Activated T-helper 17 cell treated with anti-CD3 and anti-CD28 coated beads, Interleukin-2, amount 50 U/mL, for 72 hours (primary cell): ENCODE measurements at places on chromosomes 13 and 19.

DNA sequence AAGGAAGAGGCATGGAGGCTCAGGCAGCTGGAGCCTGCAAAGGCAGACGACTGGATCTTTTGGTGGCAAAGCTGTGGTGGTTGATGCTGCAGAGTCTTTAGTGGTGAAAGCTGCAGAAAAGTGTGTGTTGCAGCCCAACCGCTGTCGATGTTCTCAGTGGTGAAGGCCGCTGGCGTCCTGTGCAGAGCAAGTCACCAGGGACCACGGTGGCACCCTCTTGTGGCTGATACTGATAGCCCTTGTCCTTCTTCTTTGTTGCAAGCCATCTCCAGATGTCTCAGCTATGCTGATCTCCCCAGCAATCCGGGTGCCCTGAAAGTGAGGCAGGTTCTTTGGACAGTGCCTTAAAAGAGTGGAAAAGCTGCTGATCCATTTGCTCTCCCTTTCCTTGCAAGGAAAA is 610.9 kb upstream of the PCDH9 start:
- no peak for ATAC-seq

- ATAC-seq, result no peak
Measured at GRCh38 chr19:16383584-16384161, 59.0 kb downstream of the KLF2 start.

DNA sequence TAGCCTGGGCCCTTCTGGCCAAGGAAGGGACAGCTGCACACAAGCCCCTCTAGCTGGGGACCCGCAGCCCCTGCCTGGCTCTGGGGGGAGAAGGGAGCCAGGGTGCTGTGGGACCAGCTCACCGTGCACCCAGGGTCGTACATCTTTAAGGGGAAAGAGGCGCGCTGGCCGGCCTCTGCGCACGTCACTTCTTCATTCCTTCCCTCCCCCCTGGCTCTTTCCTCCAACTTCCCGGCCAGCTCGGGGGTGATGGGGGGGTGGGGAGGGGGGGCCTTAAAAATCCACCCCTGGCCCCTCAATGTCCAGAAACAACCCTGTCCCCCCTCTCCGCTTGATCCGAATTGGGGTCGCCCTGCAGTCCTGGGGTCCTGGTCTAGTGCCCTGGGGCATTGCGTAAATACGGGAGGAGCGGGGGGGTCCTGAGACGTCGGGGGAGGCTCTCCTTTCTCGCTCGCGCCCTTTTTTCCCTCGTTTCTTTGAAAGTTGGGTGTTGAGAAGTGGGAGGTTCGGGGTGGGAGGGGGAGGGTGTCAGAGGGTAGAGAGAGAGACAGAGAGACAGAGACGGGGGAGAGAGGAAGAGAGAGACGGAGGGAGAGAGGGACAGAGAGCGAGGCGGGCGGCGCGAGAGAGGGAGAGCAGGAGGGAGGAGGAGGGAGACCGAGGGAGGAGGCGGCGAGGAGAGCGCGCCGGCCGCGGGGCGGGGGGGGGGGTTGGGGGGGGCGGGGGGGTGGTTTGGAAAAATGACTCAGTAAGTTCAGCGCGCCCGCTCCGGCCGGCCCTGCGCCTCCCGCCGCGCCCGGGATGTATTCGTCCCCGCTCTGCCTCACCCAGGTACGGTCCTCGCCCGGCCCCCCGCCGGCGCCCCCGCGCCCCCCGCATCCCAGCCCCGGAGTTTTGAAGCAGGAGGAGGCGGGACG is at the start of gene NFIC:
Gene NFIC, plus strand, starts transcription at position 748 of the 917 bp plus-strand sequence. Its CDS starts 54 bp downstream, at position 802.
- peak; percentile 66 for ATAC-seq

DNA sequence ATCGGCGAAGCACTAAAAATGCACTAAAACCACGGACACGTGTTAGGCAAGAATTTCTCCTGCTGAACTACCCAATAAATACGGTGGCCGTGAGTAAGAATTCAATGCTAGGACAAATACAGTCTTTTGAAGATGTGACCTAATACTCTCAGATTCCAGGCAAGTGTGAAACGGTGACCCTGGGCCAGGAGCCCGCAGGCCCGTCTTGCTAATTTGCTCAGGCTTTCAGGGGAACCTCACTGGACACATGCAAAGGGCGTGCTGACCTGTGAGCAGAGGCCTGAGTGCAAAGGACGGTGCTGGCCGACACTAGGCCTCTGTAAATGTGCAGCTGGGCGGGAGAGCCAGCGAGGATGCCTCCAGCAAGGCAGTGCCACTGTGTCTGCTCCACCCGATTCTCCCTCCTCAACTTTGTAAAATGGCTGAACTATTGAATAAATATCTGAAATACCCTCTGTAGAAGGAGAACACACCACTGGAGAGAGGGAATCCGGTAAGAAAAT is 70.1 kb downstream of the STK24 start:
- ATAC-seq, result no peak

GRCh38 chr13:112725346-112726015 is 35.6 kb downstream of the ATP11A start:
- peak; percentile 78 for ATAC-seq

- ATAC-seq, result peak; percentile 67
Measured at GRCh38 chr19:7575434-7576040, 20.1 kb upstream of the CAMSAP3 start.

GRCh38 chr13:48315969-48316650 is 12.6 kb downstream of the RB1 start:
- no peak for ATAC-seq

DNA sequence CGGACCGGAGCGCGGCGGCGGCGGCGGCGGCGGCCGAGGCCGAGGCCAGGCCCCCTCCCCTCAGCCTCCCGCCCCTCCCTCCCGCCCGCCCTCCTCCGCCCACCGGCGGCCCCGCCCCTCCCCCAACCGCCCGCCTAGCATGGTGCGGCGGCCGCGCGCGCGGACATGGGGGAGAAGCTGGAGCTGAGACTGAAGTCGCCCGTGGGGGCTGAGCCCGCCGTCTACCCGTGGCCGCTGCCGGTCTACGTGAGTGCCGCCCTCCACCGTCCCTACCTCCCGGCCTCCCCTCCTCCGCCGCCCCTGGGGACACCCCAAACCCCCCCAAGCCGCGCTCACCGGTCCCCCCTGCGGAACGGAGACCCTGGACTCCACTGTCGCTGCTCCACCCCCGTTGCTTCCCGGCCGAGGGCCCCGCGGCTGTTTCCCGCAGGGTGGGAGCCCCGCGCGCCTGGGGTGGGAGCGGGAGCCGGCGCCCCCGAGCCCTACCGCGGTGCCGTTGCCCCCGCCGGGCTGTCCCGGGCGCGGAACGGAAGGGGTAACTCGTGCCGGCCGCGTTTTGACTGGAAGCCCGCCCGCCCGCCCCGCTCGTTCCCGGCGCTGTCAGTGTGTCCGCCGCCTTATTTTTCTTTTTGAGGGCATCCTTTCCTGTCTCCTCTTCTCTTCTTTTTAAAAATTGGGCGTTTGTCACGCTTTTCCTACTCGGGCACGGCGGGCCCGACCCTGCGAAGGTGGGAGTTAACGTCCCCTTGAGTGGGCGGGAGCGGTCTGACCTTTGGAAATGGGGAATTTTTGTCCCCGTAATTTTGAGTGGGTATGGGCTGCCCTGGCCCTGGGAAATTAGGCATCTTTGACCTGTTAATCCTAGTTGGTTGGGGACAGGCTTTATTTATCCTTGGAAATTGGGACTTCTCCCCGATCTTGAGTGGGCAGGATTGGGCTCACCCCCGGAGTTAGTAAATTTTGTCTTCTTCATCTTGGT is 576 bp downstream of the DOT1L start:
- ATAC-seq, result peak; percentile 27

DNA sequence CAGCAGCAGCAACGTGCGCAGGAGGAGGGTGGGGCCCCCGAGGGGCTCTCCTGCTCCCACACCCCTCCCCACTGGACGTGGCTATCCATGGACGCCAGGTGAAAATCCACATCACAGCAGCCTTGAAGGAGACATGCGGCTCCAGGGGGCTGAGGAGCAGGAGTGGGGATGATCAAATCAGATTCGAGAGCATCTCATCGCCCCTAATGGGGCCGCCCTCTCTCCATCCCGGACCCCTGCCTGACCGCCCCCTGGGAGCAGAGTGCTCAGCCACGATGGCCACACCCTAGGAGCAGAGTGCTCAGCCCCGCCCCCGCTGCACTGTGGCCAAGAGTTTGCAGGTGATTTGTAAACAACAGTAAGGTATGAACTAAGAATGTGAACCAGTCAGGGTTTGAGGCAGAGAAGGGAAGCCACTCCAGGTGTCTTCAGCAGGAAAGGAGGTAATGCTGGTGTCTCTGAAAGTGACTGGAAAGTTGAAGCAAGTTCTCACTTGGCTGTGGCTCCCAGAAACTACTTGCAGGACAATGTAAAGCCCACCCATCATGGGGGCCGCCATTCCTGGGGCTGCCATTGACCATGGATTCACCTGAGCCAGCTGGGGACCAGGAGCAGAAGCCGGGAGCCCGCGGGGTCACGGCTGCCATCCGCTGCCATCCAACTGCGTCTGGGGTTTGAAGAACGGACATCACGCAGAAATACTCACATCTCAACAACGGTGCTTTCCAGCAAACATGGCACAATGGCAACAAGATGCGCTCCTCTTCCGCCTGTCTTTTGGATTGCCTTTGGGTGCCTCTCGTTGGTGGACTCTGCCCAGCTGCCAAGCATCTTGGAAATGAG is 71.8 kb downstream of the SPACA7 start:
- ATAC-seq, result no peak

GRCh38 chr13:97274829-97275649 is 52.9 kb downstream of the MBNL2 start:
- ATAC-seq, result no peak

GRCh38 chr13:93244141-93244917 is 17.7 kb downstream of the GPC6 start:
- no peak for ATAC-seq

DNA sequence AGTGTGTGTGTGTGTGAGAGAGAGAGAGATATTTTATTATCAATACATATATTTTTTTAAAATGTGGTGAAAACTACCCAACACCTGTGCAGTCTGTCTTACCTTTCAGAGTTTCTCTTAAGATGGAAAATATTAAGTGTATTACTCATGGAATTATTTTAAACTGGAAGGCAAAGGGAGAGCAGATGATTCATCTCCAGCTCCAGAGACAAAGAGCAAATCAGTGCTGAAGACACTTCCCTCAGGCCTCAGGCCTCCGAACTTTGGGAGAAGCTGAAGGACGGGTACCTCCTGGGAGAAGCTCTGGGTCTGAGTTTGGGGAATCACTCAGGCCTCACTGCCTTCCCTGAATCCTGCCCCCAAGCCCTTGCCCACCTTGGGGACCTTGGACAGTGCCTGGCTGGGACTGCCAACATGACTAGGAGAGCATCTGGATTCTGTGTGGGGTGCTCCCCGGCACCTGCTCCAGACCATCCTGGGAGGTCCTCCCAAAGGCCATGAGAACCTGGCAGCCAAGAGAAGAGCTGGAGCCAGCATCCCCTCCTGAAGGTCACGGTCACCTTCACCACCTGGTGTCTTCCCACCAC is 170.4 kb upstream of the UBL3 start:
- ATAC-seq, result no peak

DNA sequence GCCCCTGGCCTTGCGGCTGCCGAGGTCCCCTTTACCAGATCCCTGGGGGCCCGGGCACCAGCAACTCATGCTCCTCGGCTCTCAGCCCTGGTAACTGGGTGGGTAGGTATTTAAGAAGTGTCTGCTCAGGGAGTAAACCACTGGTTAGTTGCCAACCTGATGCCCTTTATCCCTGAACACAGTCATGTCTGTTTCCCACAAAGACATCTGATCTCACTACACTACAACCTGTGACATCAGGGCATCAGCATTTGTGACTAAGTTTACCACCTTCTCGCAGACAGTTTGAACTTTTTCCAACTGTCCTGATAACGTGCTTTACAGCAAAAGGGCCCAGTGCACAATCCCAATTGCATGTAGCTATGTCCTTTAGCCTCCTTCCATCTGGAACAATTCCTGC is 22.0 kb downstream of the GGACT start:
- no peak for ATAC-seq

DNA sequence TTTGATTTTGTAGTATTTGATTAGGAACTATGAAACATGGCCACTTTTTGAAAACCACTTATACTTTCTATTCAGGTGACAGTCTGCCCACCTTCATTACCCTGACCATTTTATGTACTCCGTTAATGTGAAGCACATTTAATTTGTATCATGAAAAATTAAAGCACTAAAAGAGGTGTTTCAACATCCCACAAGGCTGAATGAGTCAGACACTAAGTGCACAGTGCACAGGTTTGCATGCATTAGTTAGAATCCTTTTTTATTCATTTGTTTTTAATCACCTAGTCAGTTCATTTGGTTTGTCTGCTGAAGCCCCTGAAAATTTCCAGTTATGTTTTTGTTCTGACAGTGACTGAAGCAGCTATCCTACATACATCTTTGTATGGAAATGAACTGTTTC is 271.0 kb downstream of the SLITRK5 start:
- ATAC-seq, result no peak

GRCh38 chr13:24196593-24197197 is 36.2 kb downstream of the SPATA13 start:
- ATAC-seq, result no peak

GRCh38 chr19:16896146-16897028 is 7.6 kb downstream of the F2RL3 start:
- no peak for ATAC-seq

GRCh38 chr19:18551631-18552030 is 6.0 kb upstream of the KXD1 start:
- ATAC-seq, result no peak

- ATAC-seq, result no peak
Measured at GRCh38 chr19:8127311-8127710, 22.1 kb downstream of the FBN3 start.

DNA sequence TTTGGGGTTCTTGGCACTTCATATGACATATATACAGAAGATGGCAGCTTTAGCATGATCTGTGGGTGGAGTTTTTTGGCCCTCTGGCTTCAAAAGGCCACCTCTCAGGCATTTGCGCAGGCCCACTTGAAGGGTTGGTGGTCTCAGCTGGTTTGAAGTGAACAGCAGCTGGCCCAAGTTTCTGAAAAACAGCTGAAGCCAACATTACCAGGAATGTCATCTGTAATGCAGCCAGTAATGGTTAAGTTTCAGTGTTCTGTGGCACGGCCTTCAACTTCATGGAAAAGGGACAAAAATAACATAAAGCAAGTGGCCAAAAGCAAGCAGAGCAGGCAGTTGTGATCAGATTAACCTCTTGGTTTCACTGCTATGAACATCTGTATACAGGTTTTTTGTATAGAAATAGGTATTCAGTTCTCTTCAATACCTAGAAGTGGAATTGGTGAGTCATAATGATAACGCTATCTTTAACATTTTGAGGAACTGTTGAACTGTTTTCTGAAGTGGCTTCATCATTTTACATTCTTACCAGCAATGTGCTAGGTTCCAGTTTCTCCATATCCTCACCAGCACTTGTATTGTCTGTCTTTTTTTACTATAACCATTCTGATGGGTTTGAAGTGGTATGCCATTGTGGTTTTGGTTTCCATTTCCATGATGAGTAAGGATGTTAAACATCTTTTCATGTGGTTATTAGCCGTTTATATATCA is 245.4 kb downstream of the SHISA2 start:
- peak; percentile 92 for ATAC-seq

GRCh38 chr19:9151367-9151766 is 11.2 kb downstream of the ZNF317 start:
- ATAC-seq, result no peak

- ATAC-seq, result no peak
Measured at GRCh38 chr19:58252102-58252685, 23.5 kb downstream of the ZNF544 start.
